ENCODE measurements at places on chromosomes 11 and 22.

DNA sequence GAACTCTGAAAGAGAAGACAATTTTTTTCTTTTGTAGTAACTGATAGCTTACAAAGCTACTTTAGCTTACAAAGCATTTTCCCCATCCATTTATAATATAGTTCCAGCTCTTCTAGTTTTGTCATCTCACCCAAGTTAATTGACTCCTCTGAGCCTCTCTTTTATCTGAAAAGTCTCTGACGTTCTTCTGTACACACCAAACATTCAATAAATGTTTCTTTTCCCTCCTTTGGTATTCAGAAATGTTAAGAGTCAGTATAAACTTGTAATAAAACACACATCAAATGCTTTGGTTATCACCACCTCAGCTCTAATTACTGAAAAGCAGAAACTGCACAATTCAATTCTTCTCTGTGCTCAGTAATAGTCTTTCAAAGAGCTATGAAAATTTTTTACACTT, 5.9 kb downstream of the CCDC90B start:
- DNase-seq: no peak

DNA sequence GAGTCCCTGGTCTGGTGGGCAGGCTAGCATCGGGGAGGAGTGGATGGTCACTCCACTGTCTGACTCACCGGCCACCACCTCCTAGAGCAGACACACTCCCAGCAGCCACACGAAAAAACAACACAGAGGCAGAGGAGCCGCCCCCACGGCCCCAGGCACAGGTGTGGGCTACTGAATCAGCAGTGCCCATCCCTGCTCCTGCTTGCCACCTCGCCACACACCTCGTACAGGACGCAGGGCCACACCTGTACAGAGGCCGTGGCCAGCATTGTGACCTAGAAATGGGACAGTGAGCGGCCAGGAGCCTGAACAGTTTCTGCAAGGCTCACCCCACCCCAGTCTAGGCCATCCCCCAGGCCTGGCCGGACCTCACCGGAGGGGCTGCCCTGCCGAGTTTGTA, 14.0 kb downstream of the TRIM29 start:
- no peak for DNase-seq

- peak; percentile 69 for DNase-seq
Measured at GRCh38 chr11:1837171-1838076, 1.4 kb upstream of the TNNI2 start.

- DNase-seq: no peak
Measured at GRCh38 chr11:44318369-44318768, 8.4 kb upstream of the ALX4 start.

- no peak for DNase-seq
Measured at GRCh38 chr11:133896028-133896427, 50.7 kb upstream of the SPATA19 start.

GRCh38 chr22:38733724-38734381, 21.9 kb downstream of the SUN2 start:
- DNase-seq: no peak

DNA sequence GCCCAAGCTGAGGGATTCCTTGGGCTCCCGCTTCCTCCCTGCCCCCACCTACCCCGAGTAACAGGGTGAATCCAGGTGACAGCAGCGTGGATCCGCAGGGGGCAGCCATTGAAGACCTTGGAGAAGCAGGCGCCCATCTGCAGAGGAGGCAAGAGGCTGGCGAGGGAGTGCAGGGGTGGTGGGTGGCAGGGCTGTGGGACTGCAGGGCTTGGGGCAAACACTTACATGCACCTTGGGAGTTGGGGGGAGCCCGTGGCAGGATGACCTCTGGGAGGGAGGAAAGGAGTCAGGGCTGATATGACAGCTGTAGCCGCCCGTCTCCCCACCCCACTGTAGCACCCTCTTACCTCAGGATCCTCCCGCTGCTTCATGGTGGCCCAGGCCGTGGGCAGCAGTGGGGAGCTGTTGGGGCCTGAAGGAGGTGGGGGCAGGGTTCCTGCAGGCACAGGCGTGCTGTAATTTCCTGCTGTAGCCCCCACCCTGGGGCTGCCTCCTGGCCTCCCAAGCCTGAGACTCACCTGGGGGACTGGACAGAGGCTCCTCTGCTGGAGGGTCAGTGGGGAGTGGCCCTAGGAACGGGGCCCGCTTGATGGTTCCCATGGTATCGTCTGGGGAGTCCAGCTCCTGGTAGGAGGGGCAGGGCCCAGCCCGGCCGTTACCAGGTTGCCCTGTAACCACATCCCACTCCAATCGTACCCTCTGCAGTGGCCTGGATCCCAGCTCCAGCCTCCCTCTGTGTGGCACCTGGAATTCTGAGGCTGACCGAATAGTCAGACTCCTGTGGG, 6.1 kb downstream of the MAP4K2 start:
- no peak for DNase-seq

- DNase-seq: no peak
Measured at GRCh38 chr22:23450434-23450795, 129.7 kb downstream of the IGLL1 start.

DNA sequence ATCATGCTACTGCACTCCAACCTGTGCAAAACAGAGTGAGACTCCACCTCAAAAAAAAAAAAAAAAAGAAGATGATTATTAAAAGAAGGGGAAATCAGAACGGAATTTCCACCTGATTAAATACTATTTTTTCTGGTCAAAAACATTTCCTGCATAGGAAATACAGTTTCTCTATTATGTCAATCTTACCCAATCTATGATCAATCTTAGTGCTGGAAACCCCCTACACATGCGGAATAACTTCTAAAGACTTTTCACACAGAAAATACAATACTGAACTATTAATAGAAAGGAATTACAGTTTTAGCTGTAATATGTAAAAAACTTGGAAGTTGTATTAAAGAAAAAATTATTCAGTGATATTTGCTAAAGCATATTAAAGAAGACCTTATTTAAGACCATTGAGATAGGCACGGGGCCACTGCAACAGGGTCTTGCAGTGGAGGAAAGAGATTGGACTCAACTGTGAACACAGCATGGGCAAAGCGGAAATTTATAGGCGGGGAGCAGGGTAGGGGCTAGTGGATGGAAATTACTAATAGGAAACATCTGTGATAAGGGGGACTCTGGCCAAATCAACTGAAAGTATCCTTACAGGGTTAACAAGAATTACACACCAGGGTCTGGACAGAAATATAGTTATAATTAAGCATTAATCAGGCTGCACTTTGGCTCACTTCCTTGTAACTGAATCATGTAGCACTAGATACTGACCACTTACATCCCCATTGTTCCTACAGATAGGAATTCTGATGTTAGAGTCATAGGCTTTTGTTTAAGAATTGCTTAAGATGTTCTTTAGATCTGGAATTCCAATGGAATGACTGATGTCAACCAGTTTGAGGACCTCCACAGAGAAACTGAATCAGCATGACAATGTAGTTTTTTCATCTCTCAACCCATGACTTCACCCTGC, 411.5 kb upstream of the DDI1 start:
- no peak for DNase-seq

DNA sequence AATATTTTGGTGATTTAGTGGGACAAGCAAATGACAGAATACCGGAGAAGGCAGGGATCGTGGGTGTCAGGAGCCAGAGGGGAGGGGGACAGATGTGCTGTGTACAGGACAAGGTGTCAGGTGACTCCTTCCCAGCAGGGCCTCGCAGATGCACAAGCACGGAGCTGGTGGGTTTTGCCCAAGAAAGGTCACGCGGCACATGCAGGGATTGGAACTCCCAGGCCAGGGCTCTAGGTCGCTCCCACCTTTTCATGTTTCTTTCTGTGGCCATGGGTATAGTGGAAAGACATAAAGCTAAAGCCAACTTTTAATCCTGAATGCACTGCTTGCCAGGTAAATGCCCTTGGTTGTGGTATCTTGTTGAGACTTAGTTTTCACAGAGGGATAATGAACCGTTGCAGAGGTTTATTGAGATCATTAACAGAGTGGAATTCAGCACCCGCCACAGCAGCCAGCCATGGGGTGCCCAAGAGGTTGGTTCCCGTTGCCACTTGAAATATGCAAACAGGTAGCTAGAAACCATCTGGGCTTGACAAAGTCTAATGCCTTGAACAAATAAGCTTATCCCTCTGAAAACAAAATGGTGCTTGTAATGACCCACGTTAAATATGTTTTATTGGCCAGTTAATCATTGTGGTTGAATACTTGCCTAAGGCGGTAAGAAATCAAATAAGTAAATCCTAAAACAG, 10.1 kb downstream of the C22orf23 start:
- no peak for DNase-seq

DNA sequence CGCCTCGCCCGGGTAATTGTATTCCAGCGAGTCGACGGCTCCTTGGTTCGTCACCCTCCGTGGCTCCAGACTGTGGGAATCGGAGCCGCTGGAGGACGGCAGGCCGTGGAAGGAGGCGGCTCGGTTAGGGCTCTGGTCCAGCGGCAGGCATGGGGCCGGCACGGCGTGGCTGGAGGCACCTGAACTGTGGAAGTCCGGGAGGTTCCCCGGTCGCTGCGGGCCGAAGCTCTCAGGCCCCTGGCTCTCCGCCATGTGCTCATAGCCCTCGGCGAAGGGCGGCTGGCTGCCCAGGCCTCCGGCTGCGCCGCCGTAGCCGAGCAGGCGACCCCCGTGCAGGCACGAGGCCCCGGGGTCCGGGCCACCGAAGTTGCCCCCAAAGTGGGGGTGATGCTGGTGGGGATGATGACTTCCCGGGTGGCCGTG, 1.7 kb downstream of the MN1 start:
- DNase-seq: no peak

- no peak for DNase-seq
Measured at GRCh38 chr11:117929142-117929915, at the start of gene TMPRSS13. TSS of gene TMPRSS13 (minus strand) at chr11:117929402. CDS start at chr11:117929307, 95 bp downstream.

DNA sequence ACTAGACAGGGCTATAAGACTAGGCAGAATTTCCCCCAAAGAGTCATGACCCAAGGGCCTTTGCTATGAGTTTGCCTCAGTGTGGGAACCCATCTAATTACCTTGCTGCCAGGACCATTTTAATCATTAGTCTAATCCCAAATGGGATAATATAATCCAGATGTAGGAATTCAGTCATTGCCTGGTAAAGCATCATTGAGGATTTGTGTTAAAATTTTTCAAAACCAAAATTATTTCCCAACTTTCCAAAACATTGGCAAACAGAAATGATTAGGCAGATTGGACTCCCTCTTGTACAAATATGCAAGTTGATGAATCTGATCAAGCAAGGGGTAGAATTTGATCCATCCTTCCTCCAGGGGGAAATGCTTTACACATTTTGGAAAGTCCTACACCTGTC, 16.2 kb upstream of the MMP13 start:
- no peak for DNase-seq

Measured in KBM-7 (cell line).